ENCODE measurements at places on chromosomes 5 and 9.

DNA sequence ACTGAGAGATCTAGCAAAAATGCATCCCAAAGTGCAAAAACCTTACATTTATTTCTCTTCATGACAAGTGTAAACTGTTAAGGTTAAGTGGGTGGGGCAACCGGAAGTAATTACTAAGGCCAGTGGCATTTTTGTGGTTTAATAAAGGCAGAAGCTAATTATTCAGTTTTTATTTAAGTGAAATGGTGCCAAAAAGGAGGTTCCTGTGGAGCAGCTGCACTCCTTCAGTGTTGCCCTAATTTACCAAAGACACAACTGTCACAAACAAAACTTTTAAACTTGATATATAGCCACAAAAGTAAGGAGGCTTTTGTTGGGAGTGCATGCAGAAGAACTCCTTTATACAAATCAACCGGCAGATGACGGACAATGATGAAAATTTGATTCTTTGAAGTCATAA, 81.6 kb downstream of the NDUFS4 start:
- peak; percentile 69 for DNase-seq

GRCh38 chr5:96963267-96963666, 27.4 kb downstream of the LNPEP start:
- peak; percentile 36 for DNase-seq

DNA sequence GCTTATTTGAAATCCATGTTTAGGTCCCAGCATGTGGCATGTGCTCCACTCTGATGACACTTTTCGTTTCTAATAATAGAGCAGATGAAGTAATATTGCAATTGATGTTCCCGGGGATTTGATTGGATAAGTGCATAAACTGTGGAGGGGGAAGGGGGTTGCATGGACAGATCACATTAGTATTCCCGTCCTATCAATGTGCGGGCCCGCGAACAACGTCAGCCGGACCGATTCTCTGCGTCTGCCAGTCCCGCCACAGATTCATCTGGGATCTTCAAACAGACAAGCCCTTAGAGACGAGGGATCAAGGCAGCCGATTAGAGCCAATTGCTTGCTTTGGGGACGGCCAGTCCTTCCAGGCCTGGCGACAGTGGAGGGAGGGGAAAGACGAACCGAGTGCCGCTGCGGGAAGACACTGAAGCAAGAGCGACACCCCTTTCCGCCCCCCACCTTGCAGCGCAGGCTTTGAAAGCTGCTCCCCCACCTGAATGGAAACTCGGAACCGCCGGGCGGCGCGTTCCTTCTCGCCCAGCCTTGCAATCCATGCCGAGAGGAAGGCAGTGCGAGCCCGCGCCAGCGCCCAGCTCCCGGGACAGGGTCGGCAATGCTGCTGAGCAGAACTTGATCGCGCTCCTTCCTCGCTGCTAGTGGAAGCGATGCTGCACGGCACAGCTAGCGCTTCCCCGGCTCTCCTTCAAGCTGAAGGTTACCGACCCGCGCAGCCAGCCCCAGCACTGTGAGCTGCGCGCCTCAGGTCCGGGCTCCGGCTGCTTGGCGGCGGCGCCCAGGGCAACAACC, at the start of gene RGS7BP:
Gene RGS7BP (plus strand): TSS at position 247 of the 798 bp plus-strand sequence. CDS start 610 bp downstream, outside the sequence.
- no peak for DNase-seq

DNA sequence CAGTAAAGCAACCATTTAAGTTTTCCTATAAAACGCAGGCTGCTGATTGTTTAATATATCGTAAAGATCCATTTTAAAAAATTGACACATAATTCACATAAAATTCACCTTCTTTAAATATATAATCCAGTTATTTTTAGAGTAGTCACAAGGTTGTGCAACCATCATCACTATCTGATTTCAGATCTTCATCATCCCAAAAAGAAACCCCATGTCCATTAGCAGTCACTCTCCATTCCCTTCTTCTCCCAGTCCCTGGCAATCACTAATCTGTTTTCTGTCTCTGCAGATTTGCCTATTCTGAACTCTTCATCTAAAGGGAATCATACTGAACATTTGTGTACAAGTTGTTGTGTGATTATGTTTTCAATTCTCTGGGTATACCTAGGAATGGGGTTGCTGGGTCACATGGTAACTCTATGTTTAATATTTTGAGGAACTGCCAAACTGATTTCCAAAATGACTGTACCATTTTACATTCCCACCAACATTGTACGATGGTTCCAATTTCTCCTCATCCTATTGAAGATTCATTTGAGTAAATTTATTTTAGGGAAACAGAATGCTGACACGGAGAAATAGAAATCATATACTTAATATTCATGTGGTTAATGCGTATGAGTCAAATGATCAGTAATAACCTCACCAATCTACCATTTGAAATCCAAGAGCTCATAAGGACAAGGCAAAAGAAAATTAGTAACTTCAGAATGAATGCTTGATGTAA, 57.8 kb upstream of the PLPP1 start:
- no peak for DNase-seq

DNA sequence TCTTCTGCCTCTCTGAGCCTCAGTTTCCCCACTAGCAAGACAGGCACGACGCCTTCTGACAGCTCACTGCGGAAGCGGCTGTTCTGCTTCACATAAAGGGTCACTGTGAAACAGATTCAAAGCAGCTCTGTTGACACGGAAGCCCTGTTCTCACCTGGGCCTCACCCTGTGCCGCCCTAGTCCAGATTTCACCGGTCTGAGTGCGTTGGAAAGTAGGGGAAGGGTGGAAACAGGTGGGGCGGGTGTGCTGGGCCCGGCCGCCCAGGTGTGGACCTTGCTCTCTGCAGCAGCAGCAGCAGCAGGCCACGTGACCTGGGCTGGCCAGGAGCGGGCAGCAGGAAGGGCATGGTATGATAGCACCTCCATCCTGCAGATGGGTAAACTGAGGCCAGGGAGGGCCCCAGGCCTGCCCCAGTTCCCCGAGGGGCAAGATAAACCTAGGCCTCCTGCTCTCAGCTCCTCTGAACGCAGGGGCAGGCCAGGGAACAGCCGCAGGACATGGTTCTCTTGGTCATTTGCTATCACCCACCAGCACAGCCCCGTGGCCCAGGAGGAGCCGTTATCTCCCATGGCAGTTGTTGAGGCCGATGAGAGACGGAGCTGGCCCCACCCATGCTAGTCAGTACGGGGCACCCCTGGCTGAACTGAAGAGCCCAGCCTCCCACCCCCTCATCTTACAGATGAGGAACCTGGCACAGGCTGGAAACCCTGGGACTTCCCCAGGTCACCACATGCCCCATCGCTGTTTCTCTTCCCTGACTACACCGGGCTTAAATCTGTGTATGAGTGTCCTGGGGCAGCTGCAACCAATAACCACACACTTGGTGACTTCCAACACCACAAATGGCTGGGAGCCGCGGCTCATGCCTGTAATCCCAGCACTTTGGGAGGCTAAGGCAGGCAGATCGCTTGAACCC, 12.1 kb downstream of the PTGES2 start:
- no peak for DNase-seq

- no peak for DNase-seq
These were observed 665 bp downstream of the SLC6A3 start for GRCh38 chr5:1444361-1445189.

- DNase-seq, result no peak
These were observed 79.4 kb downstream of the SIL1 start for GRCh38 chr5:139118804-139119203.

- DNase-seq, result no peak
These were observed 140.6 kb upstream of the TLE4 start for GRCh38 chr9:79431019-79431679.

DNA sequence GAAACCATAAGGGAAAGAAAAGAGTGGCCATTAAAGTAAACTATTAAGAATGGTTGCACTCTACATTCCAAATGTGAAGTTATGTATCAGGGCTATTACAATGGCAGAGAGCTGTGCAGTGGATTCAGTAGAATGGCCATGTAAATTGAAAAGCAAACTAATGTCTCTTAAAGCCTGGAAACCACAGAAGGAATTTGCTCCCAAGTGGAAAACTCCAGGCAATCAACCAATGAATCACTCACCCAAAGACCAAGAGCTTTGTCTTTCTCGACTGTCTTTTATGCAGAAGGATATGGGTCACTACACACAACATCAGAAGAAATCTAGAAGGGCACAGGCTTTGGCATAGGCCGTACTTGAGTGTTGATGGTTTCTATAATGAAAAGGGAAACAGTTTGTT, 114.9 kb downstream of the TLE1 start:
- DNase-seq, result peak; percentile 63

GRCh38 chr5:137615171-137615775, 116.1 kb upstream of the SPOCK1 start:
- DNase-seq, result no peak

DNA sequence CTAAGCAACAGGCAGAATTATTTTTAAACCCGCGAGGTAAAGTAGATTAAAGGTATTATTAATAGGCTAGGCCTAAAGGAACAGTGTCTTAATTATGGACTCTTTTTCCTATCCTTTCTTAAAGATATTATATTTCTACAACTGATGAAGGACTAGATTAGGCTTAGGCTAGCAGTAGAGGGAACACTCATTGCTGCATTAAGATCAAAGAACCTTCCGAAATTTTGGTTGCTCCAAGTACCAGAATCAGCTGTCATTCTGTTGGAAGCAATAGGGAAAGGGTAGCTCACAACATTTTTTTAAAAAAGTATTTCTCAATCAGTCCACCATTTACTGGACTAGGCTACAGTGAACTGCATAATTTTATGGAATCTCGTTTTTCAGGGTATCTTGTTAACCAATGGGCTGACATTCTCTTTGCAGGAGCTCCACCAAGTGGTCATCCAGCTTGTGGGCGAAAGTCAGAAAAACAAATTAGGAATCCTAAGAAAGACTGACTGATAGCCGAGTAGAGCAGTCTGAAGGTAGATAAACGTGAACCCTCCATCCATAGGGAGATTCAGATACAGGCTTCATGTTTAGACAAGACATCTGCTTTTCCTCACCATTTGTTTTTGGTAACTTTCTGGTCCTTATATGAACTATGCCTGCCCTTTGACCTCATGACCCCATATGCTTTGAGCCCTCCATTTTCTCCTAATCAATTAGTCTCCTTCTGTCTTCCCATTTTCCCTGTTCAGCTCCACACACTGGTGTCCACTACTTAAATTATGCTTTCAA, 103.6 kb upstream of the CHD1 start:
- peak; percentile 81 for DNase-seq

DNA sequence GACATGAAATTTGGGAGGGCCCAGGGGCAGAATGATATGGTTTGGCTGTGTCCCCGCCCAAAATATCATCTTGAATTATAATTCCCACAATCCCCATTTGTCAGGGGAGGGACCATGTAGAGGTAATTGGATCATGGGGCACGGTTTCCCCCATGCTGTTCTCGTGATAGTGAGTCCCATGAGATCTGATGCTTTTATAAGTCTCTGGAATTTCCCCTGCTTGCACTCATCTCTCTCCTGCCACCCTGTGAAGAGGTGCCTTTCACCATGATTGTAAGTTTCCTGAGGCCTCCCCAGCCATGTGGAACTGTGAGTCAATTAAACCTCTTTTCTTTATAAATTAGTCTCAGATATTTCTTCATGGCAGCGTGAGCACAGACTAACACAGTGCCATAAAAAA, 11.3 kb downstream of the FBXO10 start:
- DNase-seq, result no peak

- no peak for DNase-seq
These were observed 63.3 kb downstream of the TMEM38B start for GRCh38 chr9:105757496-105758251.

- DNase-seq, result no peak
These were observed 1.4 kb downstream of the TSPAN17 start for GRCh38 chr5:176648474-176649194.

DNA sequence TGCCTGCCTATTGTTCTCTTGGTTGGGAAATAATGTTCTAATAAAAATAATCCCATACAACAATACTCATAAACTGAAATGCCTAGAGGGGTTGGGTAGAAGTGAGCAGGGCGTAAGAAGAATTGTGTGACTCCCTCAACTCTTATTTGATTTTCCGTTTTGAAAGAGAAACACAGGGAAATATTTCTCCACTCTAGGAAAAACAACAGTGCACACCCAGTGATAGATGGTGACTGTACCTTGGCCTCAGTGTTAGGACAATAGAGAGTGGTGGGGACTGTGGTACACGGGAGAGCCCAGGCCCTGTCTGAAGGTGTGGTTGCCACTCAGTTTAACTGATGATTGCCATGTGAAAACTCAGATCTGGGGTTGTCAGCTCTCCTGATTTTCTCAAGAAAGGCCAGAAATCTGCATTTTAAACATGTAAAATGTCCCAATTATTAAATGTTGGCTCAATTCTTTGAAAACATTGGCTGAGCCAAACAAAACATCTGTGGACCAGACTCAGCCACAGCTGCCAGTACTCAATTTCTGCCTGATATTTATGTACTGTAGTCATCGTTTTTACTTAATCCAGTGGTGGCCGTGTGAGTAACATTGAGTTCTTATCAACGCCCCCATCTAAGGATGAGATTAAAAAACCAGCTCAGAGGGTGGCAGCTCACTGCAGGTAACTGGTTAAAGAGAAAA, 103.8 kb upstream of the ZNF618 start:
- DNase-seq, result peak; percentile 5

DNA sequence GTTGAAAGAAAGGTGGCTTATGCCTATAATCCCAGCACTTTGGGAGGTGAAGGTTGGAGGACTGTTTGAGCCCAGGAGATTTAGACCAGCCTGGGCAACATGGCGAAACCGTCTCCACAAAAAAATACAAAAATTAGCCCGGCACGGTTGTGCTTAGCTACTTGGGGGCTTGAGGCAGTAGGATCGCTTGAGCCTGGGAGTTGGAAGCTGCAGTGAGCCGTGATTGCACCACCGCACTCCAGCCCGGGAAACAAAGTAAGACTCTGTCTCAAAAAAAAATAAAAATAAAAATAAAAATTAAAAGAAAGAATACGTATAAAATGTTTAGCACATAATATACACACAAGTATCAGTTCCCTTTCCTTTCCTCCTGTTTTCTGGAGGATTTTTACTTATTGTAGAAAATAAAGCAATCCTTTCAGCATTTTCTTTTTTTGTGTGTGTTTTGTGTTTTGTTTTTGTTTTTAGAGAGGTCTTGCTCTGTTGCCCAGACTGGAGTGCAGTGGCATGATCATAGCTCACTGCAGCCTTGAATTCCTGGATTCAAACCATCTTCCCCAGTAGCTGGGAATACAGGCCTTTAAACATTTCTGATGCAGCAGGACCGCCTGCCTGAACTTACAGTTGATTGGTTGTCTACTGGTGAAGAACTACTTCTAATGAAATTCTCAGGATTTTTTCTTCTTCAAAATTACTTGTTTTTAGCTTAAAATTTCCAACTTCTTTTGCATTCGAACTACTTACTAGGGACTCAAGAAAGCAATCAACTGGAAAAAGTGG, 4.1 kb upstream of the GPR107 start:
- DNase-seq, result no peak

DNA sequence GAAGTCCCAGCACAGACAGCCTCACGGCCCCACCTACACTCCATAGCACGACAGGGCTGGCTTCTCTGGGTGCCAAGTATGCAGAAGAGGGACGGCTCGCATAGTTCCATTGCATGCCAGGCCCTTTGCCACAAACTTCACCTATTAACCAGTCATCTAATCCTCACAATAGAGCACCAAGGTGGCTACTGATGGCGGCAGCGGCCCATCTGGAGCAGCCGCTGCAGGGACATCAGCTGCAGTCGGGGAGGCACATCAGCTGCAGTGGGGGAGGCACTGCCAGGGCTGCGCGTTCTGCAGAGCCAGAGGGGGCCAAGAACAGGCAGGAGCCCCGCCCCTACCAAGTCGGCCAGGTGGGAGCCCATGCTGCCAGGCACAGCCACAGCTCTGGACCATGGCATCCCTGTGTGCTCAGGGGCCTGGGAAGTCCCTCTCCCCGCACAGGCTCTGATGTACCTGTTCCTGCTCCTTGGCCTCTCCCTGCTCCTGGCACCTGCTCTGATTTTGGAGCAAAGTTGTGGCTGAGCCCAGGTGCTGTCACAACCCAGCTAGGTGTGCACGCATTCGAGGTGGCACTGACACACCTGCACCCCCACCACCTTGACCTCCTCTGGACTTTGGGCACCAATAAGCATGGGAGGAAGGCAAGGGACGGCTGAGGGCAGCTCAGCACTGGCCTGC, 61.5 kb upstream of the SYNPO start:
- DNase-seq, result no peak
